NCI-H774 (cell line): ENCODE measurements at places on chromosomes 2 and 18.

- no peak for DNase-seq
These were observed 303.4 kb upstream of the NRXN1 start for GRCh38 chr2:51335087-51336058.

DNA sequence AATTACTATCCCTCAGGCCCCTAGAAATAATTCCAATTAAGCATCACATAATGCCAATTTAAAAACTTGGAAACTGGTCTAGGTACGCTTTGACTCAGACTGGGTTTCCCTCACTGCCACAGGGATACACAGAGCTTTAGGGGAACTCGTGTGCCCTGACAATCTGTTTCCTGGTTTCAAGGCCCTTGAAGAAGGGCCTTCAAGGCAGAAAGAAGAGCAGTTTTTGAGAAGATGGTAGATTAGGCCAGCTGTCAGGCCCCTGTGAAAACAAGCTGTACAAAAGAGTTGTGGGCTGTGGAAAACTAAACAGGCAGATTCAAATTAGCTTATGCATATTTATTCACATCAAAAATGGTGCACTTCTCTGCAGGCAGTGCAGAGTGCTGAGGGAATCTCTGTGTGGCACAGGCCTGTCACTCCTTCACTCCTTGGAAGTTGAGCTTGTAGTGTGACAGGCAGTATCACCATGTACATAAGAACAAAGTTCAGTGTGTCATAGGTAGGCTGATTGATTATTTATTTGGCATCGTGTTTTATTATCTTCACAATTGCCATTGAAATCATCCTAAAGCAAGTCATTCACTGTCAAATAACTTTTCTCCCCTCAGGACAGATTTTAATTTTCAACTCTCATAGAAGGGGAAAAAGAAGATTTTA lies 614.4 kb upstream of the GYPC start:
- DNase-seq, result no peak

GRCh38 chr2:42752314-42752713 lies 11.6 kb downstream of the OXER1 start:
- no peak for DNase-seq

DNA sequence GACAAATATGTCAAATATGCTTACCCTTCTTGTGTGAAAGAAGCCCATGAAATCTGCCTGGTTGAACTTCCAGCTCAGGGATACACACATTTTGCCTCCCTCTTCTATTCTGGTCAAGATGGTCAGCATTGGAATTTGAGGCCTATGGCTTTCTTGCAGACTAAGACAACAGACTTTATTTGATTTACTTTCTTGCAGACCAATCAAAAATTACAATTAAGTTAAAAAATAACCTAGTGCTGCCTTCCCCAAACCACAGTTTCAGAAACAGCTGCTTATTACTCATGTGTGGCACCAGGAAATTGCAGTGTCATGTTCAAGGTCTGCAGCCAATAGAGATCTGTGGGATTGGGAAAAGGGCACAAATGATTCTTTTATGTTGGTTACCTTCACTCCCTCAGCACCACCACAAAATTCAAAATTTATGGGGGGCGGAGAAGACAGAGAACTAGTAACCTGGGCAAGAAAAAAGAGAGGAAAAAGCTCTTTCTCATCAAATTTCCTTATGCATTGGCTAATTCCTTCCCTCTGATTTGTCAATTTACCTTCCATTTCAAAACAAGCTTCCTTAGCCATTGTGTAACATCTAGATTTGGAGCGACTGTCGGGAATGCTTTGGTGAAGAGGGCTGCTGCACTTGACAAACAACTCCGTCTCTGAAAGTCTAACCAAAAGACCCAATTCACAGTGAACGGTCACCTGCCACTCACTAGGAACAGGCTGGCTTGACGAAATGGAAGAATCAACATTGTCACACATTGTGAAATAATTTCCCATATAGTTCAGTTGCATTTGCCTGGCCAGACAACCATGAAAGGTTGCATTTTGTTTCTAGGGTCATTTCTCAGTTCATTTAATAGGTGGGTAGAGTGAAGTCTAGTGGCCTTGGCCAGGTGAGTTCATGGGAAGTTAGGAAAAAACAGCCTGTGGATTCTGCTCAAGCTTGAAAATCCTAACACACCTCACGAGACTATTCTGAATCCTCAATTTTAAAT lies 100.4 kb upstream of the FZD5 start:
- DNase-seq, result no peak

- DNase-seq, result no peak
These were observed 116.4 kb upstream of the CAPN13 start for GRCh38 chr2:30923623-30924022.

DNA sequence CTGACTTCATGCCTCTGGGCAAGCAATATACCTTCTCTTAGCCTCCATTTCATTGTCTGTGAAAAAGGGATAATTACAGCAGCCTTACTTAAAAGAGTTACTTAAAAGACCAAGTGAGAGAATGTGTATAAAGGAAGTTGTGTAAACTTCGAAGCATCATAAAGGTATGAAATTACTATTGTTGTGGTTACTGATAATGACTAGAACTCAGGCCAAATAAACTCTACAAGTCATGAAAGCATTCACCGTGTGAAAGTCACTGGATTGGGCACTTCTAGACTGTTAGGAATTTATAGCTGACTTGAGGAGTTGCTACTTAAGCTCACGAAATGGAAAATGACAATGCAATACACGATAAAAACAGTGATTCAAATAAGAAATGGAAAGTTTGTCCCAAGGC lies 67.4 kb upstream of the HAAO start:
- DNase-seq, result no peak

GRCh38 chr2:150339951-150340350 lies 147.5 kb downstream of the RND3 start:
- DNase-seq, result peak; percentile 47
